Osteoblast (primary cell): ENCODE measurements at places on chromosomes 3 and 15. TPM values are rescaled to one million over a fixed set of nuclear protein-coding genes. Genes with fewer than 3 reads are reported as not detected.
A peak's percentile ranks its signal among the peaks of the same experiment; 100 is the strongest.

GRCh38 chr3:98594628-98595324 is 1.4 kb upstream of the CPOX start:
- peak; percentile 32 for DNase-seq

DNA sequence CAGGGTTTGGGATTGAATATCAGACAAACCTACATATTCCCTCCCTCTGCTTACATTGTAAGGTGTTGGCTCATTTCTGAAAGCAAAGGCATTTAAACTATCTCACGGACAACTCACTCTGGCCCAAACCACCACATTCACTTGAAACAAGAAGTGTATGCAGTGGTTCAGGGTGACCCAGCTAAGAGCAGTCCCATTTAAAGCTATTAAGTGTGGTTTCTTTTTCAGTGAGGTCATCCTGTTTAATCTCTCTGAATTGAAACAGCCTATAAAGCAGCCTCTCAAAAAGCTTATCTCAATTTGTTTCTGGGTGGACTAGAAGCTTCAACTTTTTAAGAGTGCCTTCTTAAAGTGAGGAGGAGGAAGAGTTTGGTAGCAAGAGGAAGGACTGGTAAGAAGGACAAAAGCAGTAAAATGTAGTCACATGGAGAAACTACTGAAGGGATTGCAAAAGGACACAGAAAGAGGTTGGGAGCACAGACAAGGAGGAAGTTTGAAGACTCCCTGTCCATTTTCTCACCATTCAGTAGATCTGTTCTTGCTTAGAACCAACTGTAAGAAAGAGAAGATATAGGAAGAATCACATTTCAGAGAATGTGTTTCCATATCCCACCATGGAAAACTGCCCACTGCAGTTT is 151.6 kb downstream of the TMCO5A start:
- DNase-seq = peak; percentile 35

EEF1AKMT4 gene
- total RNA-seq = 2.7 and 3.3 TPM in 2 replicates

MCF2L2 gene
- total RNA-seq = under 0.01 TPM in 2 replicates

GRCh38 chr15:91465696-91466095 is 365.6 kb downstream of the SV2B start:
- DNase-seq = no peak

DNA sequence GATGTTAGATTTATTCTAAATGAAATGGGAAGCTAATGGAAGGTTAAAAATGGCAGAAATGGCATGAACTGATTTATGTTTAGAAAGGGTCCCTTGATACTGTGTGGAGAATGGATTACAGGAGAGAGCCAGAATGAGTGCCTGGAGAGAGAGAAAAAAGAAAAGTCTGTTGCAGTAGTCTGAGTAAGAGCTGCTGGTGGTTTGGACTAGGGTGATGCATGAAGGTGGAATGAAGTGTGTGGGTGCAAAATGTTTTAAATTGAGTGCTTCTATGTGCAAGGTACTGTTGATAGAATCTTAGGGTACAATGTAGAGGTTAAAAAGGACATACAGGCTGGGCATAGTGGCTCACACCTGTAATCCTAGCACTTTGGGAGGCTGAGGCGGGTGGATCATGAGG is 11.4 kb upstream of the MGA start:
- peak; percentile 65 for DNase-seq

DNA sequence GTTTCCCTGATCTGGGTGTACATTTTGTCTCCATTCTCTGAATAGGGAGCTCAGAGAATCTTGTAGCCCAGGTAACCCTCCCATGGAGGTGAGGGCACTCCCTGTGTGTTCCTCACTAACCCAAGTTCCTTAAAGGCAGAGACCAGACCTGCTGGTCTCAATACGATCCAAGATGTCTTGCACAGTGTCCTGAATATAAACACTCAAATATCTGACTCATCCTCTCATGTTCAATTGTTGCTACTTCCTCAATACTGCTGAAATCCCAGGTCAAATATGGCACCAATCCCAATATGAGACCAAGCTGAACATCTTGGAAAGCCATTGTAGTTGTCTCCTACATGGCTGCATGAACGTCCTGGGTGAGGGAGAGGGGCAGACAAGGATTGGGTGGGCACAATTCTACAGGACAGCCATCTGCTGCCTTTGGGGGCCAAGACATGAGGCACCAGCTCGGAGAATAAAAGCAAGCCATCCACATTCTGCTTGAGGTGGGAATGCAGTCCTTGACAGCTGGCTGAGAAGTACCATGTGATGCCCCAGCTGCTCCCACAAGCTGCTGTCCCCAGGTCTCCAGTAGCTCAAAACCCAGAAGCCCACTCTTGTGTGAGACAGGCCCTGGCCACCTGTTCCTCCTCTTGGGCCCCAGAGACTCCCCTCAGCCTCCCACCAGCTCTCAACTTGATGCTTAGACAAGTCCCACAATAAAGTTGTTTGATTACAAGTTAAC is 18.2 kb downstream of the TBC1D2B start:
- peak; percentile 34 for DNase-seq

GRCh38 chr3:37456781-37457180 is 282.4 kb upstream of the LRRFIP2 start:
- no peak for DNase-seq

DNA sequence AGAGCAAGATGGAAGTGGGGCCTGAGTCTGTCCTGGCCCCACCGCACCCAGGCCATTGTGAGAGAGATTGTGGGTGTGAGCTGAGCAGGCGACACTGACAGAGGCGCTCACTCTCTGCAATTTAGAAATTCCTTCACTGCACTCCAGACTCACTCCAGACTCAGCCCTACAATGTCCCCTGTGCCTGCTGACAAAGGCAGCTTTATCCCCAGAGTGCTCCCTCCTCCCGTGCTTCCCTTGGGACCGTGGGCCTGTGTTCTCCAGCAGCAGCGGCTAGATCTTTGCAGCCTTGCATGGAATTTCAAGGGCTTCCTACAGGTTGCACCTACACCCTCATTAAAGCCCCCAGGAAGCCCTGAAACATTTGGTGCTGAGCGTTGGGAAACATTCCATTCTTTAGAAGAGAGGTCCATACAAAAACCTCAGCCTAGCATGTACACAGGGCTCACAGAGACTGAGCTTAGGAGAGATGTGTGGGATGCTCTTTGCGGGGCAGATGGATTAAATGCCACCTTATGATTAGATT is 1.3 kb upstream of the IL16 start:
- DNase-seq = no peak

DNA sequence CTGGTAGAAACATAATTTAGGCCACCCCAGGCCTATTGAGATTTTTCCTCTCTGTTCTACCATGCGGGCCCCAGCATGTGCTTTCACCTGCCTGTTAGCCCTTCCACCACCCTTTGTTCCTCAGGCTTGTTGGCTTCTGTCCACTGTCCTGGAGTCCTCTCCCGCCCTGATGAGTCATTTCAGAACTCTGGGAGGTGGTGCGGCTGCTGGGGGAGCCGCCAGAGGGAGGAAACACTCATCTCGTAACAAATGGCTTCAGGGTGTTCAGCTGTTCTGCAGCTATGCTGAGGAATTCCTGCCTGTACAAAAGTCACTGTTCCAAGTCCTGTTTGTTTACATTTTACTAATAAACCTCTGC is 36.3 kb downstream of the LRTM1 start:
- DNase-seq = peak; percentile 96

KLF15 gene
- 4.3 and 4.4 TPM in 2 replicates for total RNA-seq

DAZL gene
- total RNA-seq = not detected in 2 replicates

GRCh38 chr15:63225381-63225780 is 36.0 kb downstream of the RAB8B start:
- no peak for DNase-seq

- no peak for DNase-seq
Observed at GRCh38 chr3:74642876-74643275, 28.4 kb upstream of the CNTN3 start.

DNA sequence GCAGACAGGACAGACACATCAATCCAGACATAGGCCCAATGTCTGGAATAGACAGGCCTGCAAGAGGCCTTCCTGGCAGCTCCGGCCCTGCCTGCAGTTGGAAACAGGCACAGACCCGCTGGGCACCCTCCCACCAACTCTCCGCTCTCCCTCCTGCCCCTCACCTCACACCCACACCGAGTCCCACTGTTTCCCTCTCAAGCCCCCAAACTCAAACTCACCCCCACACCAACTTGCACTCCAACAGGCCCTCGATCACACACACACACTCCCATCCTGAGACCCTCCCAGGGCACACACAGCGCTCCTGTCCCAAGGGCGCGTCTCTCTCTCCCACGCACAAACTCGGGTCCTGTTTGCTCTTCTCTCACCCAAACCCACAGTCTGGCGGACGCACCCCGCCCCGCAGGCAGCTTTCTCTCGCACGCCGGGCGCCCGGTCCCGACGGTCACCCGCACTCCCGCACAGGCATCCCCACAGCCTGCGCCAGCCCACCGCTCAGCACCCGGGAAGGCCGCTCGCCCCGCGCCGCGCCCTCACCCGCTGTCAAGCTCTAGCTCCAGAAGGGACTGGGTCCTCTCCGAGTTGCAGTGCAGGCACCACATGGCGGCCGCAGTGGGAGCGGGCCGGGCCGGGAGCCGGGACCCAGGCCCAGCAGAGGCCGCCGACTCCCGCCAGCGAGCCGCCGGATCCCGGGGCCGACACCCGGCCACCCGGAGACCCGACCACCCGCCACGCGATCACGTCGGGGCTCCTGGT is 106.2 kb downstream of the IQSEC1 start:
- no peak for DNase-seq

GRCh38 chr3:157074981-157075380 is 85.0 kb downstream of the CCNL1 start:
- no peak for DNase-seq

GRCh38 chr3:116863822-116864589 is 154.4 kb downstream of the TUSC7 start:
- DNase-seq = no peak
